ENCODE measurements at places on chromosomes 1 and 21.
A peak's percentile ranks its signal among the peaks of the same experiment; 100 is the strongest.

DNA sequence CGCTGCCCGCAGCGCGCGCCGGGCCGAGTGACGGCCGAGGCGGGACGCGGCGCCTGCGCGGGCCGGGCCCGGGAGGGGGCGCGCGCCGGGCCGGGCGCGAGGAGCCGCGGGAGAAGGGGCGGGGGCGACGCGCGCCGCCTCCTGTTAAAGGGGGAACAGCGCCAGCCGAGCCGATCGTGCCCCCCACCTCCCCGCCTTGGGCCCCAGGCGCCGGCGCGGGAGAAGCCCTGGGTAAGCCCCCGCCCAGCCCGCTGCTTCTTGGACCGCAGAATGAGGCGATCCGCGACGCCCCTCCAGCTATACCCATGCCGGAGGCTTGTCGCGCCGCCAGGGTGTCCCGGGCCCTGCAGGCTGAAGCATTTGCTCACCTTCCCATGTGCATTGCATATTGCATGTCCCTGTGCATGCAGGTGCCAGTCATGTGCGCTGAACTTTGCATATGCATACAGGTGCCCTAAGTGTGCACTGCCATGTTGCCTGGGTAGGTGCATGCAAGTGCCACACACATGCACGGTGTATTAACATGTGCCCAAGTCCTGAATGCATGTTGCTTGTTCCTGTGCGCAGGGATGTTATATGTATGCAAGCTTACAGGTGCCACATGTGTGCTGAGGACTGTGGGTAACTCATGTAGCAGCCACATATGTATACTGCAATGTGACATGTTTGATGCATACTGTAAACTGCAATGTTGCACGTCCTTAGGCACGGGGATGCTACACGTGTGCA is at the start of gene ADGRB2:
Gene ADGRB2 (minus strand): TSS at position 29 of the 729 bp plus-strand sequence. CDS start 7,119 bp downstream, outside the sequence.
- peak; percentile 44 for DNase-seq

GRCh38 chr1:48530727-48531351 is 58.8 kb upstream of the SPATA6 start:
- DNase-seq, result no peak

DNA sequence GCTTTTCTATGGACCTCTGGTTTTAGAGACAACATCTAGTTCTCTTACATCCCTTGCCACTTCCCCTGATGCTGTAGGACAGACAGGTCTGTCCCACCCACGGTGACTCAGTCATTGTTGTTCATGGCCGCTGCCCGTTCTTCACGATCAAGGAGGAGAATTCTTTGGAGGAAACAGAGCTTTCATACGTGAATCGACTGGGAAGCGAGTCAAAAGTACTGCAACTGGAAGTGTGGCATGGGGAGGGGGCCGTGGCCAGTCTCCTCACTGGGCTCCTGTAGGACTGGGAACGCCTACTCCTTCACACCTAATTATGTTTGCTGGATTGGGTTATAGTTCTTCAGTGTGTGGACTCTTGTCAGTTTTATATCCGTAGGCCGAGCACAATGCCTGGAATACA is 4.4 kb upstream of the SLC37A1 start:
- DNase-seq, result no peak

- DNase-seq, result peak; percentile 56
Measured at GRCh38 chr1:174999936-175000696, at the start of gene CACYBP. TSS of gene CACYBP (plus strand) at chr1:174999947. CDS start at chr1:175000181, 234 bp downstream.

GRCh38 chr1:76938304-76938703 is 71.0 kb downstream of the ST6GALNAC5 start:
- DNase-seq, result no peak

Measured in activated gamma-delta T cell (primary cell).